ENCODE measurements at places on chromosomes 12 and 14. TPM values are rescaled to one million over a fixed set of nuclear protein-coding genes. Genes with fewer than 3 reads are reported as not detected.

DNA sequence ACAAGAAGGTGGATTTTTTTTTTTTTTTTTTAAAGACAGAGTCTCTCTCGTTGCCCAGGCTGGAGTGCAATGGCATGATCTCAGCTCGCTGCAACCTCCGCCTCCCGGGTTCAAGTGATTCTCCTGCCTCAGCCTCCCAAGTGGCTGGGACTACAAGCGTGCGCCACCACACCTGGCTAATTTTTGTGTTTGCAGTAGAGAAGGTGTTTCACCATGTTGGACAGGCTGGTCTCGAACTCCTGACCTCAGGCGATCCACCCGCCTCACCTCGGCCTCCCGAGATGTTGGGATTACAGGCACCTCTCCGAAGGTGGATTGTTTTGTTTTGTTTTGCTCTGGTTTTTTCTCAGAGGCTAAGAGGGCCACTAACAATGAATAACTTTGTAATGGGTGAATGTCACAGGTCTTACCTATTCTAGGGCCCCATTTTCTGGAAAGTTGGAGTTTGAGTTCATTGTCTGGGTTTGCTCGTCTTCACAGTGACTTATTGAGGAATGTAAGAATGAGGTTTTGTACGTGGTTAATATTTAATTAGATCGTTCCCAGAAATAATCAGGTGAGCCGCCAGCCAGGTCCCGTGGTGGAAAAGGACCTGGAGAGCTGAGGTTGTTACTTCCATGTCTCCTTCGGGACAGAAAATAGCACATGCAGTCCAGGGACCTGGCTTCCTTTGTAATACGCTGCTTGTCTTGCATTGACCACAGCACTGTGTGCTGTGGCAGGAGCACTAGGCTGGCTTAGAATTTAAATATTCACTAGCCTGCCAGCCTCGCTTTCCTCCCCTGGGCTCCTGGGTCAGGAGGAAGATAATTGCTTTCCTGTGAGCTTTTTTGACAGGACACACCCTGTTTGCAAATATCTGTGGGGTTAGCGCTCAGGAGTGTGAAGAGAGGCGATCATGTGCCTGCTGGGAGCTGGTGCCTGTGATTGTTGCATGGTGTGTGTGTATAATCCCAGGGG lies 2.3 kb downstream of the HIP1R start:
- no peak for DNase-seq

DNA sequence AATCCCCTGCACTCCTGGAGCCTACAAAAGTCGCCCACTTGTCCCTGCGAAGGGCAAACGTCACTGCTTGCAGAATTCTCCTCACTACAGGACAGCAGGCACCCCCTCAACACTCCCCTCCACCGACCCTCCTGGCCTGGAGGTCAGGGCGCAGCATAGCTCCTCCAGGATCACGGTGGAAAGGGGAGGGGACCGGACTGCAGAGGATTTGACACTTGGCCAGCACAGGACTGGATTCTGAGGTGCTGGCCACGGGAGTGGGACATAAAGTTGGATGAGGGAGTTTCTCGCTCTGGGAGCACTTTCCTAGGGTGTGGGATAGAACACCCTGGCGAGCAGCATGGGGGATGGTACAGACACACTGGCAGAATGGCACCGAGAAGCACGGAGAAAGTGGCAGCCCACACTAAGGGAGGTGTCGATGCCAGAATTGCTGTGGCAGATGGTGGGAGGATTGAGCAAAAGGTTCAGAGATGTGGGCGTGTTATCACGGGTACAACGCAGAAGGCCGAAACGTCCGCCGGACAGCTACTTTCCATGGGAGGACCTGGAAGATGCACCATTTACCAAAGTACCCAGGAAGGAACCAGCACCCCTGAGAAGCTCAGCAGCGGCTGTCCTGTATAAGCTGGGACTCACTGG lies 51.4 kb upstream of the DIO3 start:
- no peak for DNase-seq

GRCh38 chr12:97944576-97944975 lies 482.0 kb downstream of the RMST start:
- no peak for DNase-seq

DNA sequence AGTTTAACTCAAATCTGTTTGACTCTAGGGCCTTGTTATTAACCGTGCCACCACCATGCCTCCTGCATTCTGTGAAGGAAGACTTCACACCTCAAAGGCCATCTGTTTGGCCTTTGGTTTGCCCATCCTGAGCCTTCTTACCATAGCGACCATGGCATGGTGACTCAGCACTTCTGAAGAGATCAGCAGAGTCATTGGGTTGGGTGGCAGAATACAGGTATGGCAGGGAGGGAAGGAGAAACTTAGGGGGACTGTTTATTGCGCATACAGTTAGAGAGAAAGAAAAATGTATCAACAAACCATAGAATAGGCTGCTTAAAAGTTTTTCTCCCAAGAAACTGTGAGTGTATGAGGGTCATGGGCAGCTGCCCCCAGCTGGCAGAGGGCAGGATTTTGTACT lies 49.2 kb downstream of the DAD1 start:
- DNase-seq: no peak

- no peak for DNase-seq
Measured at GRCh38 chr12:94290353-94290752, 142.0 kb downstream of the PLXNC1 start.

- no peak for DNase-seq
Measured at GRCh38 chr12:34106172-34106571, 83.9 kb downstream of the ALG10 start.

Gene VSX2
- total RNA-seq: 0.05 TPM

GRCh38 chr12:28388879-28389278 lies 198.6 kb downstream of the CCDC91 start:
- DNase-seq: no peak

DNA sequence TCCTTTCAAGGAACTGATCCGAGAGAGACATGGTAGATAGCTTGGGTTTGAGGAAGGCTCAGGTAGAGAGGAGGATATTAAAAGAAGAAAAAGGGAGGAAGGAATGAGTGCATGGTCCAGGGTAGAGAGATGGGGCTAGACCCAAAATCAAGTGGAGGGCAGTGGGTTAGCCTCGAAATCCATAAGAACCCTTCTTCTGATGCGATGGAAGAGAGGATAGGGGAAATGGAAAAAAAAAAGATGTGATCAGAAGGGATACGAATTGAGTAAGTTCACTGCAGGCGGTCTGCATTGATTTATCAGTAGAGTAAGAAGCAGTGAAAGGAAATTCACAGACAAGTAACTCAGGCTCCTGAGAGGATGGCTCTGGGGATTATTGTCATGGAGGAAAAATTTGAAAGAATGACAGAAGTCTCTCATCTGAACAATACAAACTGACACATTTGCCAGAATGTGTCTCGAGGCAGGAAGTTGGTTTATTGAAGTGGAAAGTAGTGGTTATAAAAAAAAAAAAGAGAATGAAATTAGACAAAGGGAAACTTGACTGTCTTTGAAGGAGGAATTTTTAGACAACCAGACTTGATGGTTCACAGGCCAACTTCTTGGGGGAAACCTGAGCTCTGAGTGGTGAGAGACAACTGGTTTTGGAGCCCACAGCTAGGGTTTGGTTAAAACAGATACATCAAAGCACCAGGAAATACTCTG lies 10.2 kb downstream of the PPFIBP1 start:
- DNase-seq: peak; percentile 36

DNA sequence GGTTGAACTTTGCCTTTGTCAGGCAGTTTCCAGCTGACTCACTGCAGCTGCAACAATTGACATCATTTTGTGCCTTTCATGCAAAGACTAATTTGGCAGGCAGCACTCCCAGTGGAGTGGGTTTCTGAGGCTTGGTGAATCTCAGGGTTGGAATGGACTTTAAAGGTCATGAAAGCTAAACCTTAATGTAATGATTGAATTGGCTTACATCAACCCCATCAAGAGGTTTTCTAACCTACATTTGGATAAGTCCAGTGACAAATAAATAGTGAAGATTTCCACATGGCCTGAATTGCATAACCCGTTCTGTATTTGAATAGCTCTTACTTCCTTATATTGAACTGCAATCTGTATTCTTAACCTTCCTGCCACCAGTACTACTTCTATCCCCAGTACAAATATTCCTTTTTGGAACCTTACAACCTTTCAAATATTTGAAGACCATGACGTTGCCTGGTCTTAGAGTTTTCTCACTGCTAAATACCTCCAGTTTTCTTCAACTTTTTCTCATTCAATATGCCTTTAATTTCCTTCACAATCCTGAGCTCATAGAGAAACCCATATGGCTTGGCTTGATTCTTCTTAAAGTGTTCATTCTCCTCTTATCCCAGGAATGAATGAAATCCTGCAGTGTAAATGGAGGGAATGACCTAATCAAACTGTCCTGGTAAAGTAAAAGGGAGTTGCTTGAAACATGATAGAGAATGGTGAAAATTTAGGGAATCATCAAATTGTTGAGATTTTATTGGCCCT lies 168.1 kb upstream of the NOVA1 start:
- no peak for DNase-seq

GRCh38 chr12:49462083-49462744 lies 76.6 kb upstream of the KCNH3 start:
- no peak for DNase-seq

Gene SLC7A7
- 10.7 TPM for total RNA-seq

DNA sequence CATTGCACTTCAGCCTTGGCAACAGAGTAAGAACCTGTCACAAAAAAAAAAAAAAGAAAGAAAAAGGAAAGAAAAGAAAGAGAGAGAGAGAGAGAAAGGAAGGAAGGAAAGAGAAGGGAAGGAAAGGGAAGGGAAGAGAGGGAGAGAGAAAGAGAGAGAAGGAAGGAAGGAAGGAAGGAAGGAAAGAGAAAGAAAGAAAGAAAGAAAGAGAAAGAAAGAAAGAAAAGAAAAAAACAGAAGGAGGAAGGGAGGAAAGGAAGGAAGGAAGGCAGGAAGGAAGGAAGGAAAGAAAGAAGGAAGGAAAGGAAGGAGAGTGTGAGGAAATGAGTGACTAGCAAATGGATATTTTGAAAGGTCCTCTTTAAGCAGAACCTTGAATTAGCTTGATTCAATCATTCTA lies 13.3 kb upstream of the CMAS start:
- no peak for DNase-seq

Gene LACRT
- total RNA-seq: 2.2 TPM

GRCh38 chr12:97681612-97682504 lies 219.3 kb downstream of the RMST start:
- no peak for DNase-seq

Gene ANKS1B
- total RNA-seq: 4.9 TPM

DNA sequence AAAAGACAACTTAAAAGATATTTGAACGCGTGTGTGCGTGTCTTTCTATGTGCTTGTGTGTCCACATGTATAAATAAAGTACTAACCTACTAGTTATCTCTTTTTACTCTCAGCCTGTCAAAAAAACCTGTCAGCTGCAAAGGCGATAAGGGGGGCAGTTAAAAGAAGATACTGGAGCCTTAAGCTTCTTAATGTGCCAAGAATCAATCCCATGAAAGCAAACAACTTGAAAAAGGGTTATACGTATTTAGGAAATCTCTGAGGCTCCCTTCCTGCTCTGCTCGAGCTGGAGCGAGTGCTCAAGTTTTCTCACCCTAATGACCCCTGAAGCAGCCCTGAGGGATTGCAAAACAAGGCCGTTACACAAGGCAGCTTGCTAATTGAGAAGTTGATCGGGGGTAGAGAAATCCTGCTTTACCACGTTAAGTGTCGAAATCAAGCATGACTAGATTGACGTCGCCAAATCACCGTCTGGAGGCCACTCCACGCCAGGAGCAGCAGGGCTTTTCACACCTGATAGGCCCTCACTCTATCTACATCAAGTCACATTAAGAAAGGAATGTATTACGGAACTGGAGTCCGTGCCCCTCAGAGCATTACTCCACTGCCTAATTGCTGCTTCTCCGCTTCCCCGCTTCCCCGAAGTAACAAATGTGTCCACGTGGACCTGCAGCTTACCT lies 32.4 kb downstream of the LMO3 start:
- no peak for DNase-seq
